ENCODE measurements at places on chromosomes 5 and 9.

GRCh38 chr9:121636341-121636865 lies 15.0 kb upstream of the DAB2IP start:
- no peak for DNase-seq

DNA sequence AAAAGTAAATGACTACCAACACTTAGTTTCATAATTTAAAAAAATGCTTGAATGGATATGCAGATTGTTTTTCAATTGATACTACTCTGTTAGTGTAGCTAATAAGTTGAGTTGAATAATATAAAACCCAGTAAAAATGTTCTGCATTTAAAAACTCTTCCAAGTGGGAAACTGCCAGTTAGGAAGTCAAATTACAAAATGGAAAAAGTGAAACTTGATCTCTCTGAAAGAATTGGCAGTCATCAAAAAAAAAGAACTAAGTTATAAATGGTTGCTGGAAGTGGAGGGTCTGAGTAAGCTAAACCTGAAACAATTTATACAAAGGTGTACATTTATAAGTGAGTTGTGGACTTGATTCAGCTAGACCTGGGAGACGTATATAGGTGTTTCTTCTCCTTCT lies 52.4 kb downstream of the VCAN start:
- no peak for DNase-seq

DNA sequence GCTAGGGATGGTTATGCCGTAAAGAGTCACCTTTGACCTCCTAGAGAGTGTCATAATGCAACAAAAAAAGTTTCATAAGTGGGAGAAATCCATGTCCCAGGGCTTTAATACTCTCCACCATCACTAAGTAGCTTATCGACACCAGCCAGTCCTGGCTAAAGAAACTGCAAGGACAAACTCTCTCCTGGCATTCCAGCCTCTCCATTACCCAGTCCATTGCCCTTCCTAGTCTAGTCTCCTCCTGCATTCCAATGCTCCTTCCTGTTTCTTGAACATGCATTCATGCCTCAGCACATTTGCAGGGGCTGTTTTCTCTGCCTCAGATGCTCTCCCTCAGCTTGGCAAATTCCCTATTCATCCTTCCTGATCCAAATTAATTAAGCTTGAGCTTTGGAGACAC lies 364.1 kb downstream of the BRINP1 start:
- DNase-seq = no peak

- DNase-seq = no peak
Measured at GRCh38 chr5:113142186-113142585, 165.6 kb downstream of the DCP2 start.

- no peak for DNase-seq
Measured at GRCh38 chr5:81533629-81534405, 139.9 kb upstream of the ACOT12 start.

GRCh38 chr9:73348471-73348870 lies 196.8 kb downstream of the ANXA1 start:
- no peak for DNase-seq

DNA sequence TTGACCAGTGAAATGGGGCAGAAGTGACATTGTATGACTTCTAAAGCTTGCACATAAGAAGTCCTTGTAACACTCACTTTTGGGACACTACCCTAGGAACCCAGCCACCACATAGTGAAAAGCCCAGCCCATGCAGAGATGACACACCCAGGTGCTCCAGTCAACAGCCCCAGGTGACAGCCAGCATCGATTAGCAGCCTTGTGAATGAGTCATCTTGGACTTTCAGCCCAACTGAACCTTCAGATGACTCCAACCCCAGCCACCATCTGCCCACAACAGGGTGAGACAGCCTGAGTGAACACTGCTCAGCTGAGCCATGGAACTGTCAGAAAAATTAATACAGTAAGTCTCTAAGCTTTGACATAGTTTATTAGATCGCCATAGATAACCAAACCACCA lies 458.6 kb downstream of the ZSWIM6 start:
- DNase-seq = no peak

- DNase-seq = no peak
Measured at GRCh38 chr5:88515881-88516819, 247.5 kb upstream of the TMEM161B start.

DNA sequence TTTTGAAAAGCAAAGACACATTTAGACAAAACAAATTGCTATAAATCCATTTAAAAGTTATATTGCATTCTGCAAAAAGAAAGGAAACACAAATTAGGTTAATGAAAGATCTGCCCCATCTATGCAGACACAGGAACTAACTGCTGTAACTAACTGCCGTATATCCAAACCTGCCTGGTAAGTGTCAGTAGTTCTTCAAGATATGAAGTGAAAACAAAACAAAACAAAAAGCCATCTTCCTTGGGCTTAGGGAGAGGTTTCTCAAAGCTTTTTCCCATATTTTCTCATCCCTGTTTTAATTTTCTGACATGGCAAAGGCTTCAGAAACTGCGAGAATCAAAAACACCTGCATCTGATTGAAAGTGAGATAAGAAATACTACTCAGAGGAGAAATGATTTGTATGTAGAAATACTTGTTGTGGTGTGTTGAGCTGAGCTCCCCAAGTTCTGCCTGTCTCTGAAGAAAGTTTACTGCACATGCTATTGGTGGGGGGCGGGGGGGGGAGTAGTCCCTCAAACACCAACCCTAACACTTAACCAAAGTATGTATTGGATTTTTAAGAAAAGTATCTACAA lies 750.5 kb downstream of the PTPRD start:
- no peak for DNase-seq

GRCh38 chr5:142017832-142018427 lies 5.1 kb upstream of the GNPDA1 start:
- no peak for DNase-seq

DNA sequence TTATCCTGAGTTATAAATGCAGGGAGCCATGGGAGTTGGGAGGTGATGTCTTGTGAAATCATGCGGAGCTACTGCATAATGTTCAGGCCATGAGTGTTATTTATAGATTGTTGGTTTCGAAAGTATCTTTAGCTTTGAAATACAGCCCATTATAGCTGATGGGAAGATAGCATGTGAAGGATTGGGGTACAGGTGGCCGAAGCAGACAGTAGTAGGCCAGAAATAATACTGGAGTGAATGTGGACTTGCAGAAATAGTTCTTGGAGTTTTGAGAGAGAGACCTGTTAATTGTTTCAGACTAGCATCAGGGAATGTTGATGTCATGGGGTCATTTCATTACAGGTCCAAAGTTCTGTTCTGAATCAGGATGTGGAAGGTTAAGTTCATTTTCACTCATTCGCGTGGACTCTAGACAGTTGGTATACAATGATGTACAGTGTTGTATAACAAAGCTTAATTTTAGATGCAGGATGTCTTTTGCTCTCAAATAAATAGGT lies 3.8 kb downstream of the ATP6V1G1 start:
- DNase-seq = no peak

DNA sequence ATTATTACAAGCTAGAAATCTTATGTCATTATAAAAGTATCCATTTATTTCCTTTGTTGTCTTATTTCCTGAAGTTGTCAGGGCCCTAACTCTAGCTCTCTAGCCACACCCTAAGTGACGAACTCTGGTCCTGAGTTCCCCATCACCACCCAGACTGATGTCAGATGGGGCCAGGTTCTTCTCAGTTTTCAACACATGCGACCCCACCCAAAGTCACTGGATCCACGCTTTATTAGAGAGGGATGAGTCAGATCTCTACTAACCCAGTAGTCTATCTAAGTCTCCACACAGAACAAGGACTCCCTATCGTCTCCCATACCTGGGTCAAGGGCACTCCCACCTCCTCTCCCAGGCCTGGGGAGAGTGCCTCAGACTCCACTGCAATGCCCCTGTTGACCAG lies 6.8 kb upstream of the FEM1C start:
- no peak for DNase-seq

DNA sequence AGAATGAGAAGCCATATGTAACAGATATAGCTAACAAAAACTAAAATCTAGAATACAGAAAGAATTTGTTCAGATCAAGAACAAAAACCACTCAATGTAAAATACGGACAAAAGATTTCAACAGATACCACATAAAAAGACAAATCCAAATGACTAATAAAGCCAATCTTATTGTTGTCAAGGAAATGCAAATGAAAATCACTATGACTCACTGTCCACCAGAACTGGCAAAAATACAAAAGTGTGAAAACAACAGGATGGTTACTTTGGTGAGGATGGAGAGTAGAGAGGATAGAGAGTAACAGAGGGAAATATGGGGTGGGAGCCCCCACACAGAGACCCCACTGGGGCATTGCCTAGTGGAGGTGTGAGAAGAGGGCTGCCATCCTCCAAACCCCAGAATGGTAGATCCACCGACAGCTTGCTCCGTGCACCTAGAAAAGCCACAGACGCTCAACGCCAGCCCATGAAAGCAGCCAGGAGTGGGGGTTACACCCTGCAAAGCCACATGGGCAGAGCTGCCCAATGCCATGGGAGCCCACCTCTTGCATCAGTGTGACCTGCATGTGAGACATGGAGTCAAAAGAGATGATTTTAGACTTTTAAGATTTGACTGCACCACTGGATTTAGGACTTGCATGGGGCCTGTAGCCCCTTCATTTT lies 15.2 kb upstream of the RHOBTB3 start:
- DNase-seq = no peak

DNA sequence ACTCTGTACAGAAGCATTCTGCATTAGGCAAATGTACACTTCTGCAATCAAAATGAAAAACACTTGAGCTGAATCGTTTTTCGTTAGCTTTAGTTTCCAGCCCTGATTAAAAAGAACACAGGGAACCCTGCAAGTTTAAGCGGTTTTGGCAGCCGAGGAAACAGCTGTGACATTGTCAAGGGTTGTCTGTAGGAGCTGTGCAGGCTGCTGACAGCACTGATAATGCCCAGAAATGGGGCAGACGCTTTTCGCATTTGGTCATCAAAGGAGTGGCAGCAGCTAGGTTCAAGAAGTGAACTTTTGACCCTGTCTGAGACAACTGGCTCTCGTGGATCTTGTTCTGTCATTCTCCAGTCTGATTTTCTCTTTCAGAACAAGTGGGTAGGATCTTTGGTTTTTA lies 165.6 kb upstream of the CCDC152 start:
- DNase-seq = no peak

GRCh38 chr9:129944506-129945116 lies 98.4 kb downstream of the FNBP1 start:
- DNase-seq = no peak

GRCh38 chr5:76457674-76458485 lies 54.8 kb downstream of the IQGAP2 start:
- no peak for DNase-seq

DNA sequence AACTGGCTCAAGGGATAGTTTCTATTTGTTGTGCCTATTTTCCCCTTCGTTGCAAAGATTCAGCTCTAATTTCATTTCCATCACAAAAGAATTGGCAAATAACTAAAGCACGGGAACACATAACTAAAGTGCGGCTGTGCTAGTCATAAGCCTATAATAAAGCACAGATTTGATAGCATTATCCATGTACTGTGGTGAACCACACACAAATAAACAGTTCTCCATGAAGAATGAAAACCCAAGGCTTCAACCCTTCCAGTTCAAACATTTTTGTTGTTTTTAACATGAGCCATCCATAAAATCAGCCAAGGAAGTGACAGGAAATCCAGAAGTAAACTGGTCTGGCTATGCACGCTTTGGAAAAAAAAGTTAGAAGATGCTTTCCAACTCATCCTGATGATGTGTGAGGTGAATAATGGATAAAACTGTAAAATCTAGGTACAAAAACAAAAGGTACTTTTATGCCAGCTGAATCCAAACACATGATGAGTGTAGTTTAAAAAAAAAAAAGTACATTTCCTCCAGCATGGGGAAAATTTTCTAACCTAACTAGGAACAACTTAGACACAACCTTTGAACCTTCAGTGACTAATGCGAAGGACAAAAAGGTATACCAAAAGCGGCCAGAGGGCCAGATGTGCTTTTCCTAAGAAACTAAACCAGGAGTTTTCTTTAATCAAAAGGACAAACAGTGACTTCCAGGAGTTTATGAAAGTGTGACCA lies 10.2 kb downstream of the ZNF608 start:
- no peak for DNase-seq

- DNase-seq = no peak
Measured at GRCh38 chr5:89842531-89842930, 567.0 kb downstream of the CETN3 start.

DNA sequence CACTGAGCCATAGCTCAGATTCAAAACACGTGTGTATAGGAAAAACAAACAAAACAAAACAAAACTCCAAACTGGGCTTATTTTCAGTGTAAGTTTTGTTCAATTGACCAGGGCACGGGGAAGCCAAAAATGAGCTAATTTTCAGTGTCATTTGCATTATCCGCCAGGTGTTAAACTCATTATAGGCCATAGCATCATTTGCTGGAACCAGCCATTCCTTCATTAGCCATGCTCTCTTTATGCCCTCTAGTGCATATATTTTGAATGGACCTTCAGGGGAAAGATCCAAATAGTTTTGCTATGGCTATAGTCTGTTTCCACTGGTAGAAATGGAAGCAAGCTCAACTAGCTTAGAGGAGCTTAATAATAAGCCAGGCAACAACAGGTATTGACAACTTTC lies 1205.2 kb upstream of the DMAC1 start:
- no peak for DNase-seq

- no peak for DNase-seq
Measured at GRCh38 chr5:109956884-109957283, 267.2 kb downstream of the MAN2A1 start.

- DNase-seq = no peak
Measured at GRCh38 chr9:87336407-87336806, 161.3 kb upstream of the DAPK1 start.

DNA sequence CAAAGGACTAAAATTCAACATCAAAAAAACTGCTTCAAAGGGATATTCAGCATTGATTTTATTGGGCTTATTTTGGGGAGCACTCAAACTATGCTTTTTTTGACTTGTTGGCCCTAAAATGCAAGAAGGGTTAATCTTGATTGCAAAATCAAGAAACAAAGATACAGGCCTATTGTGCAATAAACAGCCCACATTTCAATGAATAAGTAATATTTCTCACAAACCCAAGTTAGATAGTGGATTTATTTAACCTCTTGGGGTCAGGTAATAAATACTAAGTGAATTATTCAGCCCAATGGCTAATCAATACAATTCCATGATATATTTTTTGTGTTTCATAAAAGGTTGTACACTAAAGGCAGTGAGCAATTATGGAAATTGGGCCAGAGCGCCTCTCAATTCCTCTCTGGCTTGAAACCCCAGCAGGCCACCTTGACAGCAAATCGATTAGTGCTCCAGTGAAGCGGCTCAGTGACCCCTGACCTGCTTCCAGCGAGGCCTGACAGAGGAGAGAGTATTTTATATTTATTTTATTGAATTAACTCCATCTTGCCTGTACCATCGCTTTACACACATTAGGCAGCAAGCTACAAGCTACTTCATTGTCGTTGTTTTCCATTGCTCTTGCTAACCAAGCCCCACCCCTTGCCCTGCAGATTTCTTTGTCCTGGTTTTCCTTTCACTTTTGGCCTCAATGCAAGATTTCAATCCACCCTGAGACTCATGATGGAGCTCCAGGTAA lies 65.5 kb downstream of the EBF1 start:
- DNase-seq = no peak

- DNase-seq = no peak
Measured at GRCh38 chr9:121776739-121777637, 125.6 kb downstream of the DAB2IP start.

GRCh38 chr9:93629920-93630319 lies 53.5 kb downstream of the PHF2 start:
- DNase-seq = no peak

GRCh38 chr5:172875505-172876279 lies 41.6 kb downstream of the ERGIC1 start:
- no peak for DNase-seq
